NCI-H510A (cell line): ENCODE measurements at places on chromosomes 5 and 9.

DNA sequence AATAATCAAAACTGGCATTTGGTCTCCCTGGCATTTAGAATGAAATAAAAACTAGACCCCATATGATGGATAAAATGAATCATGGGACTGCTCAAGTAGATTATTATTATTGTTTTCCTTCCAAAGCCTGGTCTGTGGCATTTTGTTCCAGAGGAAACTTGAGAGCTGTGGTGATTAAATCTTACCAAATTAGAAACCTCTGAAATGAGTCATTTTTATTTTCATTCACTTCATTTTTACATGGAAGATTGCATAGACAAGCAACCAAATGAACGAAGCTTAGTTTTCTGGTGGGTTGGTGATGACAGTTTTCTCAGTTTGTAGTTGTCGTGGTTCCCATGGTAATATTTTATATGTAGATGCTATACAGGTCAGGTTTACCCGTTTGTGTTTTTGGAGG lies 23.4 kb downstream of the PAM start:
- DNase-seq: no peak

DNA sequence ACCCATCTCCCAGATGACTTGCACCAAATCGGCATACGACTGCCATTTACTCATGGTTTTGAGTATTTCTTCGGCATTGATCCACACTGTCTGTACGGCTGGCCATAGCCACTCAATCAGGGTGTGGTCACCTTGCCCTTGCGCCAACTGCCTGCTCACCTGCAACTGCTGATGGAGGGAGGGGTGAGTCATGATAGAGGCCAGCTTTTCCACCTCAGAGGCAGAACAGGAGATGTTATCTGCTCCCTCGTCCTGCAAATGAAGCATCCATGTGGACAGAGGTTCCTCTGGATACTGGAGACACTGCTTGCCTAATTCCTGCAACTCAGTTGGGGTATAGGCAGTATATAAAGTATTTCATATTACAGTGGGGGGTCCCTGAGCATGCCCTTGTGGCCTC lies 85.6 kb upstream of the ATP10B start:
- no peak for DNase-seq

DNA sequence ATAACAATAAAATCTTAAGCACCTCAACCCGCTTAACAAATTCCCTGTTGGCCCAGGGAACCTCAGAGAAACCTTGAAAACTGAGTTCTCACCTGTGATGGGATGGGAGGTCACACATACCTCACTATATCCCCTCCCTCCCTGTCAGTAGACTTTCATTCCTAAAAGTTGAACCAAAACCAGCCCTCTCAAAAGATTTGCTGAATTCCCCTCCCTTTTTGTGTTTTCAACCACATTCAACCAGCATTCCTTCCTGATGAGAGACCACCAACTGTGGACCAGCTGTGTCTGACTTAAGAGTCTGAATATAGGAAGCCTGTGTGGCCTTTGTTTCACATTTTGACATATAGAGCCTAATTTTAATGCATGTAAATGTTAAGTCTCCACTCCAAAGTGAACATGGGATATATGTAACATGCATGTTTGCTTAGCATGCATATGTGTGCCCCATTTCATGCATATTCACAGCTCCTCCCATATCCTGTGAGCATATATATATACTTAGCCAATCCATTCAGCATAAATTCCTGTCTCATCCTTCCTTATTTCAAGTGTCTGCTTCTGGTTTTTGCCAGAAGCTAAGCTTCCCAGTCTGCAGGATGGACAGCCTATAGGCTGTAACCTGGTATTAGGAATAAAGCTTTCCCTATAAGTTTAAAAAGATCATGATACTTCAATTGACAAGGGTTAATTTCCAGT lies 604.6 kb downstream of the PTPRD start:
- no peak for DNase-seq

DNA sequence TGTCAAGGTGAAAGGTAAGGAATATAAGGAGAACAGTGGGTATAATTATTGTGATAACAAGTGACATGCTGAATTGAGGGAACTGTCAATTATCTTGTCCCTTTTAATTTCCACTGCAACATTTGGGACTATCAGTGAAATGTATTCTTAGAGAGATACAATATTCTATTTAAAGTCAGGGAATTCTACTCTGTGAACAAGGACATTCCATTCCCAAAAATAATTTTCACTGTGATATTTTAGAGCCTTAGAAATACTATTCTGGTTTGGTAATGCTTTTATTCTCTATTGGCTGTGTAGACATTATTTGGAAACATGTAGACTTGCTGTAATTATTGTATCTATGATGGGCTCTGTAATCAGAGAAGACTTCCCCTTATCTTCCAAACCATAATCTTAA lies 248.0 kb upstream of the PCSK5 start:
- no peak for DNase-seq

GRCh38 chr9:37949576-37949975 lies 45.6 kb upstream of the SLC25A51 start:
- DNase-seq: no peak

DNA sequence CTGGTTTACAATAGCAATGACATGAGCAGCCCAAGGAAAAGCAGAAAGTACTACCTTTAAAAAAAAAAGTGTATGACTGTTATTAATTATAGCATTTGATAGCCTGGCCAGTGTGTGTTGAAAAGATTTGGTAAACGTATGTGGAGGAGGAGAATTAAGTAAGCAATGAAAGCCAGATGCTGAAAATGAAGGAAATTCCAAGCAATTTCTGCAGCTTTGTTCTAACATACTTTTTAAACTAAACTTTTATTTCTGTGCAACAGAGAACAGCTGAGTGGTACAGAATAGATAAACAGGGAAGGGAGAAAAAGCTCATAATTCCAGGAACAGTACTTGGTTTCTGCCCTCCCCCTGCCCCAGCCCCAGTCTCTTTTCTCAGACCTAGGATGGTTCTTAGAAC lies 252.6 kb downstream of the ADAMTSL1 start:
- no peak for DNase-seq

DNA sequence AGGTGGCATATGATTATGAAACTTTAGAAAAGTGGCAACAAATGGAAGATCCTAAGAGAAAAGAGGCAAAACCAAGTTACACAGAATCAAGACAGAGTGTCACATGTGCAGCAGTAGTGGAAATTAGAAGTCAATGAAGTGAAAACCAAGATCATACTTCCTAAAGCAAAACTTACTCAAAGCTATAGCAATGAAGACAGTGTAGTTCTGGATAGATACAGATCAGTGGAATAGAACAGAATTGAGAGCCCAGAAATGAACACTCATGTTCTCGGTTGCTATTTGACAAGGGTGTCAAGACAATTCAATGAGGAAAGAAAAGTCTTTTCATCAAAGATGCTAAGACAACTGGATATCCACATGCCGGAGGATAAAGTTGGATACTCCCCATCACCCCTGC lies 43.5 kb downstream of the NAA35 start:
- no peak for DNase-seq

GRCh38 chr5:131481569-131481968 lies 153.5 kb downstream of the RAPGEF6 start:
- no peak for DNase-seq

- no peak for DNase-seq
These were observed 64.4 kb downstream of the C9orf85 start for GRCh38 chr9:71975833-71976232.

- no peak for DNase-seq
These were observed 151.5 kb downstream of the SLC12A2 start for GRCh38 chr5:128234928-128235641.

DNA sequence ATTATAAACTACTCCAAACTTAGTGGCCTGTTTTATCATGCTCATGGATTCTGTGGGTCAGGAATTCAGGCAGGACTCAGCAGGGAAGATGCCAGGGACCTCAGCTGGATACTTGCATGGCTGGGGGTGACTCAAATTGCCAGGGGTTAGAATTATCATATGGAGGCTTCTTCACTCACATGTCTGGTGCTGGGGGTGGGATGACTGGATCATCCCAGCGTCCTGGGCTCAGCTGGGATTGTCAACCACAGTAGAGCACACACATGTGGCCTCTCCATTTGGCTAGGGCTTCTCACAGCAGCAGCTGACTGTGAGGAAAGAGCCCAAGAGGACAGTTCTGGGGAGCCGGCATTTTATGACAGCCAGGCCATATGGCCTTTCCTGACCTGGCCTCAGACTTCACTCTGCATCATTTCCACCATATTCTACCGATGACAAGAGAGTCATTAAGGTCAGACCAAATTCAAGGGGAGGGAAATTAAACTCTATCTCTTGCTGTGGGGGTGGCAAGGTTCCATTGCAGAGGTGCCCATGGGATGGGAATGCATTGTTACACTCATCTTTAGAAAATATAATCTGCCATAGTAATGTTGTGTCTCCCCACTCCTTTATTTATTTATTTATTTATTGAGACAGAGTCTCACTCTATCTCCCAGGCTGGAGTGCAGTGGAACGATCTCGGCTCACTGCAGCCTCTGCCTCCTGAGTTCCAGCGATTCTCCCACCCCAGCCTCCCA lies 5.2 kb upstream of the GRK6 start:
- DNase-seq: no peak

DNA sequence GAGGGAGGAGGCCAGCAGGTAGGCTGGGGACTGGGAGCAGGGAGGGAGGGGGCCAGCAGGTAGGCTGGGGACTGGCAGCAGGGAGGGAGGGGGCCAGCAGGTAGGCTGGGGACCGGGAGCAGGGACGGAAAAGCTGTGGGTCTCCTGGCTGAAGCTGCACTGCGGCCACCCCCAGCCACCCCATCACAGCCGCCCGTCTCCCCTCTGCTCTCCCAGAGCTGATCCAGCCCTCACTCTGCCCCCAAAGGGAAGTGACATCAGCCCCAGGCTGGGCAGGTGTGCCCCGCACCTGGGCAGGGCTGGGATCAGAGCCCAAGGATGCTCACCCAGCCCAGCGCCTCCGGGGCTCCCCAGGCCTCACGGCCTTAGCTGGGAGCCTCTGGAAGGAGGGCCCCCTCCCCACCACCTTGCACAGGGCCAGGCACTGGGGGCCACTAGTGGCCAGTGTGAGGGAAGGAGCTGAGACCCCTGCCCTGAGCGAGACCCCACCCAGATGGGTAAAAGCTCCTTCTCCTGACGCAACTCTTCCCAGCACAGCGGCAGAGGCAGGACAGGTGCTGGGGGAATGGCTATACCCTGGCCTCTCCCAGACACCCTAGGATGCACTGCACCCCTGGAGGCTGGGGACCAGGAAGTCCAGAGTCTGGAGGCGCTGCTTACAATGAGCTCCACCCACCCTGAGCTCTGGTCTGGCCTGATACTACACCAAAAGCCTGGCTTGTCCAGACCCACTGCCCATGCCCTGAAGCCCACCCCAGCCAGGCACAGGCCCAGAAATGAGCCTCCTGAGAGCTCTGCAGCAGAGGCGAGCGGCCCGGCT lies 11.6 kb downstream of the AGPAT2 start:
- DNase-seq: no peak

- DNase-seq: no peak
These were observed 142.0 kb downstream of the EGFLAM start for GRCh38 chr5:38400365-38400764.

DNA sequence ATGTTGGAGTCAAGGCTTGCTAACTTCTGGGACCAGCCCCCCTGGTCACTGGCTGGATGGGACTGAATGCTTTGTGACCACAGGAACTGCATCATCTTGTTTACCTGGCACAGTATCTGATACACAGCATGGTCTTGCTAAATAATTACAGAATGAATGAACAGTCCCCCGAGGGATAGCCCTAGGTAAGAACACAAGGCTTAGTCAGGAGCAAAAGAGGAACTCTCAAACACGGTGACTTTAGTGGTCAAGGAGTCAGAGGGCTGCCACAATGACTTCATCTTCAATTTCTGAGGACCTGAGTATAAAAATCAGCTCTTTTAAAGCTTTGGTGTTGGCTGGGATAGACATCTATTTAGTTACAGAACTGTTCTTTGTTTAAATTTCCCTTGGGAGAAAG lies 15.1 kb upstream of the CXCL14 start:
- no peak for DNase-seq

DNA sequence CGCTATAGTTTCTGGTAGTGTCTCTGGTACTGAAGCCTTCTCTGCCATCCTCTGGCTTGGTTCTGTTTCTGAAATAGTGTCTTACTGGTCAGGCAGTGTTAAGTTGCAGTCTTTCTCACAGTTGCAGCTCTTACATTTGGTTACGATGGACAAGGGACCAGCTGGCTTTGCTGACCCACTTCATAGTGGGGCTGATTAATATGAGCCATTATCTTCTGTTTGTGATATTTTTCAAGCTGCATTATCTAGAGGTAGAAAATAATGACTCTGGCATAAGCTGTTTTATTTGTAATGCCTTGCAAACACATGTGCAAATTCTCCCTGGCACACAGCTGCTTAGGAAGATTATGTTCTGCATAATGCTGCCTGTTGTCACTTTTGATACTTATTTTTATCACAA lies 199.1 kb downstream of the KDM4C start:
- no peak for DNase-seq

- DNase-seq: no peak
These were observed 136.0 kb upstream of the EFNA5 start for GRCh38 chr5:107806705-107807104.

DNA sequence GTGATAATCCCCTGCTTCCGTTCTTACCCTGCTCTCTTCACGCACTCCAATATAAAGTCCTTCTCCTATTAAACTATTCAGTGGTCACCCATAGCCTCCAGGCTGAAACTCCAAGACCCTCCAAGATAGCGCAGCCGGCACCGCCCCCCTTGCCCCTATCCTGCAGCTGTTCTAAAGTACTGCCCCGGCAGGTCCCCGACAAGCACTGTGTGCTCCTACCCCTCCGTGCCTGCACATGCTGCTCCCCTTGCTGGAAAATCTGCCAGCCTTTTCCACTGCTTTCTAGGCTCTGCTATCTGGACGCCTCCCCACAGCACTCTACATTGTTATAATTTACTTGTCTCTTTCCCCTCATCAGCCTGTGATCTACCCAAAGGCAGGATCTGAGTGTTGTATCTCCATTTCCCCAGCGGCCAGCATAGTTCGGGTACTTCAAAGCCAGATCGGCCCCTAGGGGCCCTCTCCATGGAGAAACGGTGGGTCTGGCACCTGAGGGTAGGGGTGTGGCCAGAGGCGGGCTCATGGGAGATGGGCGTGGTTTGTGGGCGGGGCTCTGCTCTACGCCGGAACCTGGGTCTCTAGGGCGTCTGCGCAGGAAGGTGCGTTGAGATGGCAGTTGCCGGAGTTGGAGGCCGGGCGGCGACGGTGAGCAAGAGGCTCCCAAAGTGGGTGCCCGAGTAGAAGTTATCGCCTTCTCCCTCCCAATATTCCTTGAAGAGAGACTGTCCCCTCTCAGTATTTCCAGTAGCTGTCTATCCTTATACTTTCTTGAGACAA lies 83.5 kb upstream of the RUSC2 start:
- DNase-seq: no peak

GRCh38 chr5:113035096-113035495 lies 58.5 kb downstream of the DCP2 start:
- no peak for DNase-seq

- DNase-seq: no peak
These were observed 7.2 kb downstream of the SLC2A6 start for GRCh38 chr9:133471551-133472276.

DNA sequence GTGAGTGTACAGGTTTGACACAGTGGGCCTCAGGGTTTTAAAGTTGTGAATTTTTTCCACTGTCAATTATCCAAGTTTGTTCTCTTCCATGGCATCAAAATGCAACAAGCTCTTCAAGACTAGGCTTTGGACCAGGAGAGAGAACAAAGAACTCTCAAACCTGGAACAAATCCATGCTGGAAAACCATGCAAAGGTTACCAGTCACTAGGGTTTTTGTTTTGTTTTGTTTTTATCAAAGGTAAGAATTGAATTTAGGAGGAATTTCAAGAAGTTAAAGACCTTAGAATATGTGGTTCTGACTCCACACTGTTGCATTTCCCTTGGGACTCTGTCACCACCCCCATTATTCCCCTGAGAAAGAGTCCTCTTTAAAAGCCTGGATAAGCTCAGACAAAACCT lies 191.1 kb upstream of the PIK3R1 start:
- no peak for DNase-seq
